Effector memory CD8-positive, alpha-beta T cell (primary cell): ENCODE measurements at places on chromosomes 4 and X.

GRCh38 chr4:175953116-175953515 is 112.5 kb upstream of the WDR17 start:
- DNase-seq, result no peak

- no peak for DNase-seq
Measured at GRCh38 chrX:30957753-30958152, 68.7 kb upstream of the TAB3 start.

DNA sequence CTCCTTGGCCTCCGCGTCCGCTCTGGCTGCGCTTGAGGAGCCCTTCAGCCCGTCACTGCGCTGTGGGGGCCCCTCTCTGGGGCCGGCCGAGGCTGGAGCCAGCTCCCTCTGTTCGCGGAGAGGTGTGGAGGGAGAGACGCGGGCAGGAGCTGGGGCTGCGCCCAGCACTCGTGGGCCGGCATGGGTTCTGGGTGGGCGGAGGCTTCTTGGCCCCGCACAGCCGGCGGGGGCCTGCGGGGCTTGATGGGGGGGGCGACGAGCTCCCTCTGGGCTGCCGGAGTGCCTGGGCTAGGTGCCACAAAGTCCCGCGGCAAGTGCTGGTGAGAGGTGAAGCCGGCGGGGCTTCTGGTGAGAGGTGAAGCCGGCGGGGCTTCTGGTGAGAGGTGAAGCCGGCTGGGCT is 61.9 kb downstream of the ANKRD50 start:
- no peak for DNase-seq

GRCh38 chr4:76373919-76374552 is 46.9 kb downstream of the CCDC158 start:
- DNase-seq, result no peak

GRCh38 chr4:6575503-6576240 is 683 bp downstream of the MAN2B2 start:
- DNase-seq, result no peak

DNA sequence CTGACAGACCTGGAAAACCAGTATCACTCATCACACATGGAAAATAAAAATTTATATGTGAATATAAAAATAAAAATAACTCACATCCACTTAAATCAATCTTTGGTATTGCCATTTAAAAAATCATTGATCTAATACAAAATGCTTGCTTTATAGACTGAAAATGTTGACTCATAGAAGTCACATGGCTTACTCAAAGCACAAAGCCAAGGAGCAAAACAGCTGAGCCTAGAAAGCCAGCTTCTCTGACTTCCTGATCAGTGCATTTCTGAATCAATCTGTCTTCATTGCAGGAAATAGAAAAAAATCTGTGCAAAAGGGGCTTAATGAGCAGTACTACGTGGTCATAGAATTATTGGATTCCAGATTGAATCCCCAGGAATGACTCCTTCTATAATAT is 176.9 kb upstream of the HS3ST1 start:
- no peak for DNase-seq

- no peak for DNase-seq
Measured at GRCh38 chrX:39886282-39886681, 211.5 kb downstream of the BCOR start.

- no peak for DNase-seq
Measured at GRCh38 chr4:139247700-139248238, 32.3 kb downstream of the MGARP start.

DNA sequence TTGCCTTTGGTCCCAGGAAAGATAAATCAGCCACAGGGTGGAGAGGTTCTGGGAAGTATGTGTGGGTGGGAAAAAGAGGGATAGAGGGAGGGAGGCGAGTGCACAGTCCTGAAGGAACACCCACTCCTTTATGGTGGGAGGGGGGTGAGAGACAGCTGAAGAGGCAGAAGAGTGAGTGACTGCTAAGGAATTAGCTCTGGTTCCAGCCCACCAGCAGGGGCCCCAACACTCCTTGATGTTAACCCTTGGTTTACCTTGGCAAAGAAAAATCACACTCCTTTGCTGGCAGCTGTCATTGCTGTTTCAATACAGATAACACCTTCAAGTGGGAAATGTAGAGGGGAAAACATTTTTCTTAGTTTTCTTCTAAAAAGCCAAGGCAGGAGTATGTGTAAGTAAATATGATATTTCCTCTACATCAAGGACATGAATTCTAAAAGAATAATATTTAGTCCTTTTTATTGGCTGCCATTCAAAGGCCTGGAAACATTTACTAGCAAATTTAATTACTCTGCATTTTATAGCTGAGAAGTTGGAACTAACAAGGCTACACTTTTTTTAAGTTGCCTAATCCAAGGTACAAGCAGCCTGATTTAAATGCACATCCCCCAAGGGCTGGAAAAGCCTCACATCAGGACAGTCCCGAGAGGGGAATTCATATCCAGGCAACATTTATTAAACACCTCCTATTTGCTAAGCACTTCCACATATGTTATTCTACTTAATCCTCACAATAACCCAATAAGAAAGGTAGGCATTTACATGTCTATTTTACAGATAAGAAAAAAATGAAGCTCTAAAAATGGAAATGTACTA is 81.7 kb downstream of the HS6ST2 start:
- no peak for DNase-seq

DNA sequence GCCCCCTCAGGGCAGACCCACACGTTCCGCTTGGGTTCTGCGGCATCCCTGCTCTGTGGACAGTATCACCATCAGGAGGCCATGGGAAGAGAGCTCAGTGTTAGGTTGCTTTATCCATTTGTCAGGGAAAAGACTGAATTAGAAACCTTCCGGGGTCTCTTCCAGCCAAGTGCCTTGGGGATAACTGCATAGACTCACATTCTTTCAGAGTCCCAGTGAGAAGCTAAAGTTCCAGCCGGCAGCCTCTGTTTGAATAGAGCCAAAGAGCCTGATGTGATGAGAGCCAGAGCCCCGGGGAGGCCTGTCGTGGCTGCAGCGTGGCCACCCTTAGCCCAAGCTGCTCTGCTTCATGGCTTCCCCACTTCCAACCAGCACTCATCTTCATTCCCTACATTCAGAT is 85.2 kb downstream of the FHDC1 start:
- DNase-seq, result no peak

DNA sequence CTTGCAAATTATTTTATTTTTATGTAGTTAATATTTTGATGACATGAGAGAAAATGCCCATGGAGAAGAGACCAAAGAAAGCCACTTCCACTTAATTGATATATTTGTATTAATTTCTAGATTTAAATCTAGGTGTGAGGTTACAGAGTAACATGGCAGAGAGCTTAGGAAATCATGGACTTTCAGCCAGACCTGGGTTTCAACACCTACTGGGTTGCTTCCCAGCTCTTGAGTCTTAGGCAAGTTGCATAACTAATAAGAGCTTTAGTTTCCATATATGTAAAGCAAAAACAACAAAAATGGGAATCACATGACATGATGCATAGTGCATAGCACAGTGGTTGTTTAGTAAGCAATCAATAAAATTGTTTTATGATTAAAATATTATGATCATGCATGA is 413.3 kb downstream of the CCSER1 start:
- no peak for DNase-seq
